Globus pallidus (tissue), 1 donor: ENCODE measurements at places on chromosomes 2 and 18.

GRCh38 chr18:56402872-56403516, 235.4 kb downstream of the TXNL1 start:
- DNase-seq, result no peak

DNA sequence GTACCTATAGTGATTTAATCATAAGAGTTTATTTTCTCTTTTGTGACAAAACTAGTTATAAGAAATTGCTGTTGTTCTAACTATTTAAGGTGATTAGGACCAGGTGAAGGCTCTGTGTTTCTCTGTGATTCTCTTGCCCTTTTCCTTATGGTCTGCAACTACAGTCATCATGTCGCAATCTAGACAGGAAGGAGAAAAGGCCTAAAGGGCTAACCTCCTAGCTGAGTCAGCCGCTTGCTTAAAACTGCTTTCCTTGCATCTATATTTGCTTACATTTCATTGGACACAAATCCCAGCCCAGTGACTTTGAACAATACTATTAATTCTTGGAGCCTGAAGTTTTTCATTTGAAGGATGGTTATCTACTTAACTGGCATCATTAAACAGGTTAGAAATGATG, 93.1 kb downstream of the PIK3C3 start:
- no peak for DNase-seq

- DNase-seq, result no peak
Measured at GRCh38 chr2:109377976-109378375, 235.8 kb downstream of the SEPTIN10 start.

- DNase-seq, result no peak
Measured at GRCh38 chr2:28348149-28348567, 44.5 kb upstream of the FOSL2 start.

GRCh38 chr2:74427551-74427950, 6.0 kb downstream of the WDR54 start:
- DNase-seq, result no peak

DNA sequence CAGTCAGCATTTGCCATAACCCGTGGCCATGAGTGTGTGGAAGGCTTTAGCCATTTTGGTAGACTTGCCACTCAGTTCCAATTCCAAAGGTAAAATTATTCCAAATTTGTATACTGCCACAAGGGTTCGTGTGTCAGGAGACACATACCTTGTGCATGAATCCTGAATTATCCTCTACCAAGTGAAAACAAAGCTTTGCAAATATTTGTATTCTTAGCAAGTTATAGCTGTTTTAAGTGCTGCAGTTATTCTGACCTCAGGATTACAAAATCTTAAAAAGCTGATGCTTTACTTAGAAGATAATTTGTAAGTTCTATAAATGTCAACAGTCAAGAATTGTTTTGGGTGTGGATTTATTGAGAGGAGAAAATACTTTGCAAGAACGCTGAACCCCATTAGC, 100.6 kb downstream of the ANTXR1 start:
- no peak for DNase-seq

- no peak for DNase-seq
Measured at GRCh38 chr18:24181806-24182205, 42.9 kb downstream of the CABYR start.
